ENCODE measurements at places on chromosomes 5 and 9.
A peak's percentile ranks its signal among the peaks of the same experiment; 100 is the strongest.

GRCh38 chr5:9363449-9363848, 182.4 kb downstream of the SEMA5A start:
- DNase-seq, result no peak

GRCh38 chr5:93593476-93594131, 10.6 kb downstream of the NR2F1 start:
- DNase-seq, result no peak

GRCh38 chr9:68678430-68678829, 26.6 kb upstream of the PIP5K1B start:
- DNase-seq, result no peak

- DNase-seq, result no peak
Observed at GRCh38 chr9:128244837-128245231, 31.0 kb downstream of the GOLGA2 start.

- no peak for DNase-seq
Observed at GRCh38 chr5:115855959-115856358, 14.2 kb downstream of the AP3S1 start.

DNA sequence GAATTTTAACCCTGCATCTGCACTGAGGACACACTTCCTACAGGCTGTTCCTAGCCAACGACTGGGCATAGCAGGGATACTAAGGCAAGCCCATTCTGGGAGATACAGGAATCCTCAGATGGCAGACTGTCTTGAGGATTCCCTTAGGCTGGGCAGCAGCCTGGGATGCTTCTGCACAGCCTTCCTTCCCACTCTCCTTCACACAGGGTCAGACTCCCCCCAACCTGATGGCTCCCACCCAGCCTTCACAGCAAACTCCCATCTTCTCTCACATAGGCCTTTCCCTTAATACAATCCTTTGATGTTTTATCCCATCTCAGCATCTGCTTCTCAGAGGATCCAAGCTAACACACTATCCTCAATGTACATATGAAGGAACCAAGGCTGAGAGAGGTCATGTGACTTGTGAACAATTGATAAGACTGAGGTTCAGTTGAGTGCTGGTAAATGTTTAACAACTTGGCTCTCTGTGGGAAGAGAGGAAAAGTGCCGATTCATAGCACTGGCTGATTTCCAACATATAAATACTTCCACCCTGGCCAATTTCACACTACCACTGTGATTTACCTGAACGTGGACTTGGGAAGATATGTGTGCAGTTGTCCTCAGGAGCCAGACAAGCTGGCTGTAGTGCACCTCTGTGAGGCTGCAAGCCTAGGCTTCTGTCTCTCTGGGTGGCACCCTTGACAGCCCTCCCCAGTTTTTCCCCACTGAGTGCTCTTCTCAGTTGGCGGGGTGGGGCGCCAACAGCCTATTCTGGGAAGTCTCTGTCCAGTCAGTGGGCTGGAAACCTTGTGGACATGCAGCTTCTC, 120.2 kb upstream of the TRIM32 start:
- no peak for DNase-seq

GRCh38 chr5:142296914-142297417, 27.9 kb downstream of the SPRY4 start:
- no peak for DNase-seq

GRCh38 chr5:111398013-111398412, 114.3 kb downstream of the STARD4 start:
- DNase-seq, result no peak

DNA sequence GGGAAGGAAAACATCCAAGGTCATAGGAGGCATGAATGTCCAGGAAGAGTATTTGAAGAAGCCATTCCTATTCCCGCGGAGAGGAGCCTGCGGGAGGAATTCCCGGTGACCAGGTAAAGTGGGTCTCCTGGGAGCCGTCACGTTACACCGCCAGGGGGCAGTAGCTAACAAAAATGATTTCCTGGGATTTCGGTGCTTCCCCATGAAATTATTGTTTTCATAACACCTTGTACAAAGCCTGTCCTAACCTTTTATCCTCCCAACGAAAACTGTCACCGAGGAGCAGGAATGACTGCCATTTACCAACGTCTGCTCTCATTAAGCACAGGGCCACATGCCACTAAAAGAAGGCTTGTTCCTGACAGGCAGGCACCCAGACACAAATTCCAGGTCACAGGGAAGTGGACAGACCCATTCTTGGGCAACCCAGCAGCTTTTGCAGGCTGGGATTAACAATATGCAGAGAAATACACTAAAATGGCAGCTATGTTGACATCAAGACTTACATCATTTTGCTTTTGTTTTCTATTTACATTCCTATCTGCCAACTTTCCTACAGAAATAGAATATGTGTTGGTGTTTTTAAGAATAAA, 41.2 kb upstream of the CTSL start:
- no peak for DNase-seq

- DNase-seq, result peak; percentile 18
Observed at GRCh38 chr5:7849681-7850394, 1.1 kb downstream of the CFAP90 start.

DNA sequence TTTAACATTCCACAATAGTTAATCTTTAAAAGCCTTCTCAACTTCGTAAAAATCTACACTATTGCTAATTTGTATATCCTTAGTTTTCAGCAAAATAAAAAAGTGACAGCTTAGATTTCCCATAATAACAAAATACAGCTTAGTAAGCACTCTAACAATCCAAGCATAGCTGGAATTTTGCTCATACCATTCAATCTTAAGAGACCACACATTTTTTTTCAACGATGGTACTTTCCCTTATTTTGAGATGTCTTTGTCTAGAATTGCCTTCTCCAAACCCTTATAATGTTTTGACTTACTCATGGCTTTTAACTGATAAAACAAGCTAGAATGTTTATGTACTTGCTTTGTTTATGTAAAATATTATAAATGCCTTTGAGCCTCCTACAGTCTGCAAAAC, 65.6 kb downstream of the HOMER1 start:
- DNase-seq, result no peak

- no peak for DNase-seq
Observed at GRCh38 chr5:51345106-51345505, 38.1 kb upstream of the ISL1 start.

GRCh38 chr5:144913661-144914060, 743.0 kb downstream of the KCTD16 start:
- no peak for DNase-seq
